CD4-positive, alpha-beta memory T cell (primary cell): ENCODE measurements at places on chromosomes 11 and 22. TPM values are rescaled to one million over a fixed set of nuclear protein-coding genes. Genes with fewer than 3 reads are reported as not detected.

TSGA10IP gene
- not detected for total RNA-seq

TEX12 gene
- total RNA-seq = 0.29 TPM

OR51A2 gene
- not detected for total RNA-seq

P2RX3 gene
- total RNA-seq = not detected

ASCC2 gene
- total RNA-seq = 88.7 TPM

TCN1 gene
- 0.42 TPM for total RNA-seq

DNAJC24 gene
- 27.1 TPM for total RNA-seq

MMP27 gene
- total RNA-seq = not detected
